Hindlimb muscle (tissue), 1 donor: ENCODE measurements at places on chromosomes 2 and 18. TPM values are rescaled to one million over a fixed set of nuclear protein-coding genes. Genes with fewer than 3 reads are reported as not detected.

- no peak for DNase-seq
Measured at GRCh38 chr2:9836517-9836916, 6.8 kb upstream of the TAF1B start.

DNA sequence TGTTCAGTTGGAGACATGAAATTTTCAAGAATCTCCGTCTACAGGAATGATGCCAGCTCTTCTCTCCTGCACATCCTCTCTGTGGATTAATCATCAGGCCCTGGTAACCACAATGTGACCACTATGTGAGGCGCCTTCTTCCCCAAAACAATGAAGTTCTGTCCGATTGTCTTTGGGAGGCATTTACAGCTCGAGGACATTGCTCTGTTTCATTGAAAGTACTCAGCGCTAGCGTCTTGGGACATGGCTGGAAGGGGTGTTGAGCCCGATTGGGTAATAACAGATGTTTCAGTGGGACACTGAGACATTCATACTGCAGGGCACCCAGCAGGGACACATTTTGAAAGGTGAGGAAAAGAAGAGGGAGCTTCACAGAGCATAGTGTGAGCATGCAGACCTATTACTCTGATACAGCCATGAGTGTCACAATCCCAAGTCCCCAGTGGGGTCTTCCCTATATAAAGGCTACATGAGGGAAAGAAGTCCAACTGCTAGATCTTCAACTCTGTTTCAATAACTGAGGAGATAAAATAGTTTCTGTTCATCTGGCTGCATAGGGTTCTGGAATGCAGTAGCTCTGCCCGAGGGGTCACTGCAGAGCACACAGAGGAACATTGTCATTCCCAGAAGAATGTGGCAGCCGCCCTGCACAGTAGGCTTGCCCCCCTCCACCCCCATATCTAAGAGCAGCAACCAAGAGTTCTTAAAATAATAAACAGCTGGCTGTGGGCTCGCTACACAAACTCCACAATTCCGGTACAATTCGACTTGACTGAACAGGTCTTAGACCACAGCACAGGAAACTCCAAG lies 237.3 kb downstream of the OSR1 start:
- no peak for DNase-seq

- DNase-seq, result no peak
Measured at GRCh38 chr2:15084826-15085489, 452.4 kb downstream of the LRATD1 start.

- no peak for DNase-seq
Measured at GRCh38 chr18:27520401-27520800, 335.3 kb upstream of the CHST9 start.

LIPT1 gene
- 8.2 TPM for polyA plus RNA-seq

- no peak for DNase-seq
Measured at GRCh38 chr2:240596491-240596931, 10.0 kb downstream of the CAPN10 start.

DNA sequence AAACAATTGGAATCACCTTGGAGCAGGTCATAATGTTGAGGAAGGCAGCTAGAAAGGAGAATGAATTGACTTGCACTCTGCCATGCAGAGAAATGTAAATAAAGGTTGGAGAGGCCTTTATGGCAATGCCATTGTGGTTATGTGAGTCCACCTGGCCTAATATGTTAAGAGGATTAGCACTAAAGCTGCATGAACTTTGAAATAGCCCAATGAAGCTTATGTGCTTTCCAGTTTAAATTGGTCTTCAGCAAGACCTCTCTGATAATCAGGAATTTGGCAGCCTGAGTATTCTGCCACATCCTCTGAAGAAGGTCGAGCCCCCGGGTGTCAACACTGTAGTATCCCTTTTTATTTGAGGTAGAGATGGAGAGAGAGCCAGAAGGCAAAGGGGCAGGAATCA lies 464.9 kb downstream of the CDH2 start:
- no peak for DNase-seq

DNA sequence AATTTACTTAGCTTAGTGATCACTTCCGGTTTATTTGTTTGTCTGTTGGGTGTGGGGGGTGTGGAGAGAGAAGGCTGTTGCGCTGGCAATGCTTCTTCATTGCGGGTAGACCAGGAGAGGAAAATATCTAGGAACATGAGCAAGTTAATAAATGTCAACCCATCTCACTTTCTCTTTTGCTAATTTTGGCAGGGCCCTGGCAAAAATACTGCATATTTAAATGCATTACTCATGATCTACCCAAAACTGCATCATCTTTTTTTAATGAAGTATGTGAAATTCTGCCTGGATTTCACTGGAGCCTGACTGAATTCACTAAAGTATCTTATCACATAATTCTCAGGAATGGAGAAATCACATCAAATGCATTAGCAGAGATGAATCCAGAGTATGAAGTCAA lies 1131.0 kb upstream of the NXPH2 start:
- no peak for DNase-seq

- no peak for DNase-seq
Measured at GRCh38 chr2:10179422-10179821, 56.9 kb downstream of the RRM2 start.

GRCh38 chr2:88248280-88248828 lies 78.2 kb downstream of the THNSL2 start:
- DNase-seq, result no peak

DNA sequence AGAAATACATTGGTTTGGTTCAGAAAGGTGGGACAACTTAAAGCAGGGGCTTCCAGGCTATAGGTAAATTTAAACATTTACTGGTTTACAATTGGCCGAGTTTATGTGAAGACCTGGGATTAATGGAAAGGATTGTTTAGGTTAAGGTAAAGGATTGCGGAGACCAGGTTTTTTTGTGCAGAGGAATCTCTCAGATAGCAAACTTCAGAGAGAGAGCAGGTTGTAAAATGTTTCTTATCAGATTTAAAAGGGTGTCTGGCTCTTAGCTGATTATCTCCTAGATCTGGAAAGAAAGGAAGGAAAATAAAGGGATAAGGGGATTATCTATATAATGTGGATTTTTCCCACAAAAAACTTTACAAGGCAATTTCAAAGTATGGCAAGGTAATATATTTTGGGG lies 101.3 kb downstream of the LCLAT1 start:
- no peak for DNase-seq

LDLRAD4 gene
- 8.0 TPM for polyA plus RNA-seq

DNA sequence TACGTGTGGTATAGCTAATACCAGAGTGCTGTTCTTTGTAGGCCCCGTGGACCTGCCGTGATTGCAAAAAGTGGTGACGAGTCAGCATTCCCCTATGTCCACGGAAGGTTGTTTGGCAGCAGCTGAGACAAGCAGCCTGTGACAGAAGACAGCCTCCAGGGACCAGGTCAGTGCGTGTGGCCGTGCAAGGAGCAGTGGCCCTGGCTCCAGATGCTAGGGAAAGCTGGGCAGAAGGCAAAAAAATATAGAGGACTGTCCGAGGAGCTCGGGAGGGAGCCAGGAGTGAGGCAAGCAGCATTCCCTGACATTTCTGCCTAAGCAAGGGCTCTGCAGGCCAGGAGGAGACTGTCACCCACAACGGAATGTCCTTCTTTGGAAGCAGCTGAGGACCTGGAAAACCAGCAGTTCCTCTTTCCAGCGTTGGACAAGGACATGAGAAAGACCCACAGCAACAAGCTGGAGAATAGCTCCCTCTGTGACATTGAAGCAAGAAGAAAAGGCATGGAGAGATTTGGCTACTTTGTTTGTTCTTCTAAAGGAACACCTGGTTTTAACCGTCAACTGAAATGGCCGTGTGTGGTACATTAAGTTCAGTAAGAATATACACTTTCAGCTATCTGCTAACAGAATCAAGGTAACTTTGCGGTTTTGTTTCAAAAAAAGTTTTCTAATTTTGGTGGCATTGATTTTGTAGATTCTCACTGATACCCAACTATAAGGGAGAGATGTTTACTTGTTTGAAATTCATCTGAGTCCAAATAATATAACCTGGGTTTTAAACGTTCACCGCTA lies 58.3 kb downstream of the NPAS2 start:
- no peak for DNase-seq

YES1 gene
- 44.9 TPM for polyA plus RNA-seq

CNGA3 gene
- polyA plus RNA-seq, result 0.57 TPM
